ENCODE measurements at places on chromosomes 5 and 9.
A peak's percentile ranks its signal among the peaks of the same experiment; 100 is the strongest.

DNA sequence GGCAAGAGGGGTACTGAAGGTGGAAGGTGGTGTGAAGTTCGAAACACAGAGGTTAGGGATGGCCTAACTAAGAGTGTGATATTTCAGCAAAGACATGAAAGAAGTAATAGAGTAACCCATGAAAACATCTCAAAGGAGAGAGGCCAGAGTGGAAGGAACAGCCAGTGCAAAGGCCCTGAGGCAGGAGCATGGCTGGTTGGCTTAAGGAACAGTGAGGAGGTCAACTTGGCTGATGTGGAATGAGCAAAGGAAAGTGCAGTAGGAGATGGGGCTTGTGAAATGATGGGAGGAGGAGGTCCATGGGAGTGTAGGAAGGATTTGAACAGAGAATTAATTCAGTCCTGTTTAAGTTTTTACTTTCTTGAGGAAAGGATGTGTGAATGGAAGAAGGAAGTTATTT is 178.3 kb upstream of the ZNF608 start:
- DNase-seq, result no peak

- peak; percentile 76 for DNase-seq
Observed at GRCh38 chr9:89497257-89497963, 503 bp downstream of the SEMA4D start.

DNA sequence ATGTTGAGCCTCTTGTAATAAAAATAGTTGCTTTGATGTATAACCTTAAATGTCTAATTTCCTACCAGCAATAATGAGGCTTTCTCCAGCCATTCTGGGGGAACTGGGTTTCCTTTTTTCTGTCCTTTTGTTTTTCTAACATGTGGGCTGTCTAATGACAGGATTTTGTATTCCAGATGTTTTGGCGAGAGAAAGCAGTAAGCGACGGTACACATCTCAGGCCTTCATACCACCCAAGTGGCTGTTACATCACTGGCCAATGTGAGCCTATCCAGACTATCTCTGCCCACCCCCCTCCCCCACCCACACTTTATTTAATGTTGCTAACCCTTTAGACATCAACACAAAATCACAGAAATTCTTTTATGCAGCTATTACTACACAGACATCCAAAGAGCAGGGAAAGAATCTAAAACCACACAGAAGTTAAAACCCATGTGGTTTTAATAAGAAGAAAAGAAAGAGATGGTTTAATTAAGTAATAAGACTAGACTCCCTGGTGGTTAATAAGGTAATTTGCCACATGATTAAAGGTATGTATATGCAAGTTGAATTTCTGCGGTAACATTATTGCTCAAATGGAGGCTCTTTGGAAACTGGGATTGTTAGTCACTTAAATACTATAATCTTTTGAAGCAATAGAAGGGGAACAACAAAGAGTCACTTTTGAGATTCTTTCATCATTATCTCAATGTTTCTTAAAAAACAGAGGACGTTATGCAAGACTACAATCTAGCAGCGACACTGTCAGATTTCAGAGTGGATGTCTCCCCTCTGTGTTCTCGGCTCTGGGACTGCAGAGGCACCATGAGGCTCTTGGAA is 365.1 kb downstream of the ENC1 start:
- no peak for DNase-seq

GRCh38 chr9:113355040-113355596 is 5.8 kb downstream of the BSPRY start:
- DNase-seq, result no peak

- no peak for DNase-seq
Observed at GRCh38 chr9:137982200-137982599, 104.6 kb downstream of the CACNA1B start.

GRCh38 chr9:16070455-16071145 is 517.8 kb downstream of the CCDC171 start:
- no peak for DNase-seq

GRCh38 chr5:42894057-42894456 is 82.4 kb upstream of the SELENOP start:
- no peak for DNase-seq

GRCh38 chr9:14298601-14299022 is 15.3 kb downstream of the NFIB start:
- DNase-seq, result no peak

DNA sequence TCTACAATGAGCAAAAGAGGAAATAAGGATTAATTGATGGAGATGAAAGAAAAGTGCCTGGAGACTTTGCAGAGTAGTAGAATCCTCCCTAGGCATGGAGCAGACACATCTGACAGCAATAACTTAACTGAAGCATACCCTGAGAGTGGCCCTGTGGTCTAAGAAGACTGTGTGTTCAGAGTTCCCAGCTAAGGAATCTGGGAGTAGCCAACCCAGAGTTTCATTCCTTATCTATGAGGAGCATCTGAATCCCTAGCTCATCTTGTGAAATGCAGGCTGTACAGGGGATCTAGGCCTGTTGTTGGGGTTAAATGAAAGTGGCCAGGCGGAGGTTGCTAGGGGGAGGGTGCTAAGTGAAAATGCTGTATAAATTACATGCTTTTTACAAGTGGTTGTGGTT is 233.1 kb upstream of the FBXL7 start:
- DNase-seq, result no peak

DNA sequence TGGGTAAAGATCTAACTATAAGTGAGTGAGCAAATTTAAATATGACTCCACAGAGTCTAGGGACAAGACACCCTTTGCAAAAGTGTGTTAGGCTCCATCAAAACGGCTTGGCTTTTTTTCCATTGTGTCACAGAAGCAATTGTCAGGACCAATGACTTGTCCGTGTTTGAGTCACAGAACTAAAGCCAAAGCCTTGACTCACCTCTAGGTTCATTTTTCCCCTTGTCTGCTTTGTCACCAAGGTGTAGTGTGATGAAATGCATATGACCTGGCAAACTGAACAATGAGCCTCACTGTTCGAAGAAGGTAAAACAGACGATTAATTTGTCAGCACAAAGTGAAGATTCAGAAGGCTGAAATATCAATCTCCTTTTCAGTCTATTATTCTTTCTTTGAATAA is 331.0 kb downstream of the GLIS3 start:
- no peak for DNase-seq

DNA sequence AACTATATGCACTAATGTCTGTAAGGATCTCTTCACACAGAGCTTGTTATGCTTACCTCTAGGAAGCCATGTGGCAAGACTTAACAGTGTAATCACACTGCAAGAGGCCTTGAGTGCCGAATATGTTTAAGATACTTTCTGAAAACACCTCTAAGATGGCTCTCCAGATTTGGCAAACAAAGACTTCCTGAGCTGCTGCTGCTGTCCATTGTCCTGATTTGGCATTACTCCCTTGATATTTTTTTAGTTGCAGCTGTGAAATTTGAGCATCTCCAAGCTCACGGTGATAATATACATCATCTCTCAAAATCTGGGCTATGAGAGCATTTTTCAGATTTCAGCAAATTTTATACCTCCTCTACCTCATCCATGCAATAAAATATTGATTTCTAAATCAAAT is 384.5 kb upstream of the CDH6 start:
- DNase-seq, result no peak

GRCh38 chr9:129880654-129881546 is 45.6 kb downstream of the USP20 start:
- DNase-seq, result no peak

GRCh38 chr5:171152382-171152781 is 156.7 kb upstream of the TLX3 start:
- no peak for DNase-seq

DNA sequence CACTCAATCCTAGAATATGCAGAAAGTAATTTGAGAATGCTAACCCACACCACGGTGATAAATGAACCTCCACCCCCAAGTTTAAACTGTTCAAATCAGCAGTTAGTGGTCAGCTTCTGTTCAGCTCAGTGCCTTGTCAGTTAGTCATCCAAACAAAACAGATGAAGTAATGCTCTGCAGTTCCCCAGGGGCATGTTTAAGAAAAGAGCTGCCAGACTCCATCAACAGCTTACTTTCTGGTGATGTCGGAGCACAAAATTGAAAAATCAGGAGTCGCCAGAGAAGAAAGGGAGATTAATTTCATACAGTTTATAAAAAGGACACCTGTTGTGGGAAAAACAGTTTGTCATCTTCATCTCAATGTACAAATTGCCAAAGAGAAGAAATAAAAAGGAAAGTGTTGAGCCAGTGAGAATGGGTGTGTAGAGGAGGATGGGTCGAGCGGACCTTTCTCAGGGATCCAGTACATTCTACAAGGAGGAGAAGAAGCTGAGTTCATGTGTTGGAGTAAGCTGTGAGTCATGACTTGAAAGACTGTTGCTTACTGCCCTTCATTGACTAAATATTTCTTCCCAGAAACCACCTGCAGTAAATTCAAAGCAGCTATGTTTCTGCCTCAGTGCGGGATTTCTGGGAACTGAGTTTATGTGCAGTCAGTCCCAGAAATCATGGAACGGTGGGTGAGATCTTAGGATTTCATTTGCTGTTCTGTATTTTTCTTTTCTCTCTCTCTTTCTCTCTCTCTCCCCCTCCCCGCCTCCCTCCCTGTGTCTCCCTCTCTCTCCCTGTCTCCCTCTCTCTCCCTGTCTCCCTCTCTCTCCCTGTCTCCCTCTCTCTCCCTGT is 13.7 kb downstream of the TRIO start:
- peak; percentile 83 for DNase-seq

DNA sequence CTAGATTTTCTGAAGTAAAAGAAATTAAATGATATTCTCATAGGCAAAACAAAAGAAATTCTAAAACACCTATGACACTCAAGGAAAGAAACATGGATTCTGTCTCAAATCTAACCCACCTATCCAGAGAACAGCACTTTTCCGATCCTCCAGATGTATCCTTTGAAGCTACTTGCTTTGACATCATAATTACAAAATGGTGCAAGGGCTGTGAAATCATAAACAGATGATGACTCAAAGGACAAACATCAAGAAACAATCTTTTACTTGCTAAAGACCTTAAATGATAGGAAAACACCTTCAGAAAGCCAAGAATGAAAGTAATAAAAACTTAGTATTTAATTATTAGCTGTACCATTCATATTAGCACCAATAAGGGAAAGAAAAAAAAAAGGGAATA is 202.6 kb downstream of the DENND1A start:
- no peak for DNase-seq

GRCh38 chr5:141874262-141874964 is 3.8 kb downstream of the PCDH1 start:
- no peak for DNase-seq

DNA sequence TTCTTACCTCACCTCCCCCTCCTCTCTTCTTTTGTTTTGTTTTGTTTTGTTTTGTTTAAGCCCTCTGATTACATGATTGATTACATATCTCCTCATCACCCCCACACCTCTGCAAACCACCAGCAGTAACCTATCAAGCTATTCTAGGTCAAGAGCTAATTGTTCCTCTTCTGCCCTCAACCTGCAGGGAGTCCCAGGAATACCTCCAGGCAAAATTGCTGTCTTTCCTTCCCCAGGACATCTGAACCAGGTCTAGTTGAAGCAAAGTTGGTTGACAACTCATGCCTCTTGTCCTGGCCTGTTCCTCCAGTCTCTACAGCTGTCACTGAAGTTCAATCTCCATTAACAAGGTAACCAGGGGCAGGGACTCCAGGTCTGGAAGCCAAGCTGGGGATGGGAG is 80.0 kb upstream of the PTGER4 start:
- DNase-seq, result no peak

DNA sequence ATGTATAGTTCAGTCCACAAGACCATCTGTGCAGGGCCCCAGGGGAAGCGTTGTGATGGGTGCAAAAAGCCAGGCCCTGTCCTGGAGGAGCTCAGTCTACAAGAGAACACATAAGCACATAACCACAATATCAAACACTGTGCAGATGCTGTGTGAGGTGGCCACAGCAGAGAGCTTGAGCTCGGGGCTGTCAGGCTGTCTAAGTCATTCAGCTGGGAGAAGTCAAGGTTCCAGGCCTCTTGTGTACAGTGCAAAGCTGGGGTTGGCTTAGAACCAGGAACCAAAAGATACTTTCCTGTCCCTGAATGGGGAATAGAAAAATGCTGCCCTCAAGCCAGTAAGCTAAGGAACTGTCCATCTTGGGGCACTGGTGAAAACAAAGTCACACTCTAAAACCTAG is 75.0 kb downstream of the PRDM6 start:
- no peak for DNase-seq

DNA sequence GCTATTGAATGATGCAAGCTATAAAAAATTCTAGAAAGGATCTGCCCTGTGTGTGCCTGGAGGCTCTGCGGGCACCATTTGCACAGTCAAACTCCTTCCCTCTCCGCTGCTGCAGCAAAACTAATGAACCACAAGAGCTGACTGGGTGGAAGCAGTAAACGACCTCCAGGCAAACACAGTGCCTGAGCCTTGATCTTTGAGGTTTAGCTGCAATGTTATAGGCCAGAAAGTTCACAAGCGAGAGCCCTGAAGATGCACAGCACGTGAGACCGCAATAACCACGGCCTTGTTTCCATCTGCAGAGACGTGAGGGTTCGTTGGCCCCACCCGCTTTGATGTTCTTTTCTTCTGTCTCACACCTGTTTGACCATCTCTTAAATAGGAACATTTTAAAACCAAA is 69.2 kb upstream of the S1PR3 start:
- peak; percentile 84 for DNase-seq

GRCh38 chr5:84354101-84354500 is 30.6 kb downstream of the EDIL3 start:
- no peak for DNase-seq

DNA sequence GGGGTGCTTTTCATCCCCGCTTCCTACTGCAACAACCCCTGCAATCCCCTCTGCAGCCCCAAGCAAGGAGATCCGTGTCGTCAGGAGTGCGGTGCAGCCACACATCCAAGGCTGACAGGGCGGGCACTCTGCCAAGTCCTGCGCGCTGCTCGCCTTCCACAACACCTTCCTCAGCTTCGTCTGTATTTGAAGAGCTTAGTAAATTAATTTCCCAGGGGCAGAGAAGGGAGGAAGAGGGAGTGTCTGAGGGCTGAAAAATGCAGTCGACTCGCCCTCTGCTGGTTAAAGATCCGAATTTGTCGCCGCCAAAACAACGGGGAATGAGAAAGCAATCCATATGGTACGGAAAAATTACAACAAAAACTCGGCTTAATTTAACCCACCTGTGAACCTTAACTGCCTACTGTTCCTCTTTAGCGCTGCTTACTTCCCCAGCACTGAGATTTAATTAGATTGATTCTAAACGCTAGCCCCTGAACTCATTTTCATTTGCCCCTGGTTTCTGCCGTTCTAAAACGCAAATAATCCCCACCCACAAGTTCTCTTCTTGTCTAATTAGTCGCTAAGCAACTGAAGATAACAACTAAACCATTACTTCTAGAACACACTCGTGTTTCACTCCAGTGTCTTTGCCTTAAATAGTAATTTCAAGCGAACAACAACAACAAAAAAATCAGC is 10.9 kb upstream of the PCDHB1 start:
- DNase-seq, result no peak

GRCh38 chr9:81244631-81245030 is 444.7 kb downstream of the TLE1 start:
- no peak for DNase-seq

- no peak for DNase-seq
Observed at GRCh38 chr9:131984564-131984963, 95.1 kb downstream of the MED27 start.

- peak; percentile 55 for DNase-seq
Observed at GRCh38 chr9:109463924-109464625, 34.0 kb downstream of the PTPN3 start.

DNA sequence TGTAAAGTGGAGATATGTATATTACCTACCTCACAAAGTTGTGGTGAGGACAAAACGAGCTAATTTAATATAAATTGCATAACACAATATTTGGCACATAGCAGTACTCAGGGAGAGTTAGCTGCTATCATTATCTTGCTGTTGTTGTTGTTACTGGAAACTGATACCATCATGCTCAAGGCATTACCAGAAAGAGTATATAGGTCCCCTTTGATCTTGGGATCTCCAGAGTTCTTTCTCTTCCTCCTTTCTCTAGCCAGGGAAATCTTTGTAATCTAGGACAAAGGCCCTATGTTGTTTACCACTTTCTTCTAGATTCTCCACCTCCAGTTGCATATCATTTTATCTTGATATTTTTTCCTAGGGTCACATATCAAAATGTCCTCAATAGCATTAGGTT is 114.8 kb upstream of the RASA1 start:
- no peak for DNase-seq
